ENCODE measurements at places on chromosomes 11 and 22.

DNA sequence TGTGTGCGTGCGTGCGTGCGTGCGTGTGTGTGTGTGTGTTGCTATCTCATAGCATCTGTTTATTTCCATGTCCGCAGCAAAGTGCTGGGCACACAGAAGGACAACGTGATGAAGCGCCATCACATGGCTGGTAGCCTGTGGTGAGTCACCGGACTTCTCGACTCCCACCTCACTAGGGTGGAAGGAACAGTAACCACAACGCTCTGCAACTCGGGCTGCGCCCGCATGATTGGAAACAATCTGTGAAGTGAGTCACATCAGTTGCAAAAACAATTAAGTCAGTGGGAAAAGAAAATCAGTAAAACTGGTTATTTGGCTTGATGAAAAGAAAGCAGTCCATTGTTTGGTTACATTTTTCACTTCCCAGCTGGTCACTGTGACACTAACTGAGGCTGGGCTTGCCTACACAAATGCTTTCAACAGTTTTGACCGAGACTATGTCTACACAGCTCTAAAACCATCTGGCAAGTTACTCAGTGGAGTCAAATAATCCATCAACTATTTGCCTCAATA is 437.3 kb upstream of the CADM1 start:
- peak; percentile 4 for DNase-seq

DNA sequence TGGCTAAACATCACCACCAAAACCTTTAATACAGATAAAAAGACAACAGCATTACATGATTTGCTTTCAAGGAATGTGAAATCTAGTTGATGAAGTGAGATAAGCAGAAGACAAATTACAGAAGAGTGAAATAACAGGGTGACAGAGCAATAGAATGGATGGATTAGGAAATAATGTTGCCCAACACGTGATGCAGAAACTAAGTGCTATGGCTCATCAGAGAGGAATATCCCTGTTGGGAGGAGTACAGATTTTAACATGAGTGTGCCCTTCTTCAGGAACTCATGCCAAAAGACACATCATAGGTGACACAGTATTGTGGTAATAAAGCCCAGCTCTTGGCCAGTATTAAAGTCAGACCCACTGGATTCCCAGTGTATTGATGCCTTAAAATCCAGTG is 176.6 kb upstream of the RAG2 start:
- DNase-seq: peak; percentile 91

- no peak for DNase-seq
Measured at GRCh38 chr11:71342116-71342515, 89.7 kb upstream of the SHANK2 start.

DNA sequence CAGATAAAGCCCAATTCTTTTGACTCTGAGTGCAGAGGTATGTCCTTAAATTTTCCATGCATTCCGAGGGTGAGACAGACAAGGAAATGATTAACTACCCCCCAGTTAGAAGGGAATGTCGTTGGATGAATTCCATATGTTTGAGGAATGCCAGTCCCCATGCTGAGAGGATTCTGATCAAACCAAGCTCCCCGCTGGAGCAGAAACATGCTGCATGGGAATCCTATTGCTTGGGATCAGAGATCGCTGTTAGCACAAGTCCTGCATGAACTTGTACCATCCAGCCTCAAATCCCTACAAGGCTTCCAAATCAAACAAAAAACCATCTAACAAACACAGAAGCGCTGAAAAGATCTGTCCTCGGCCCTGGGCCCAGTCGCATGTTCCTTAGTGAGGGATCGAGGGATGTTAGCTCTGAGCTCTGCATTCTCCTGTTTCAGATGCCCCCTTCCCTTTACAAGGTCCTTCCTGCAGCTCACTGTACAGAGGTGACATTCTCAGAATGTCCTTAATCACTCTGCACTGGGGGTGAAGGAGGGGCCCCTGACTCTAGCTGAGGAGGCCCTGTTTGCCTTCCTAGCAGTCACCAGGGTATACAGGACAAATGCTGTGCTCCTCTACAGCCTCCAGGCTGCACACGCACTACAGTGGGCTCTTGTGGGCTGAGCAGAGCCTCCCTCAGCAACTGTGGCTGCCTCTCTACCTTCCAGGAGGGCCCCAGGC is 353.4 kb downstream of the TENM4 start:
- peak; percentile 24 for DNase-seq

All from foreskin keratinocyte (primary cell).